ENCODE measurements at places on chromosomes 11 and 22. TPM values are rescaled to one million over a fixed set of nuclear protein-coding genes. Genes with fewer than 3 reads are reported as not detected.

GRCh38 chr11:33690290-33691065 is 10.1 kb downstream of the C11orf91 start:
- DNase-seq = no peak

DNA sequence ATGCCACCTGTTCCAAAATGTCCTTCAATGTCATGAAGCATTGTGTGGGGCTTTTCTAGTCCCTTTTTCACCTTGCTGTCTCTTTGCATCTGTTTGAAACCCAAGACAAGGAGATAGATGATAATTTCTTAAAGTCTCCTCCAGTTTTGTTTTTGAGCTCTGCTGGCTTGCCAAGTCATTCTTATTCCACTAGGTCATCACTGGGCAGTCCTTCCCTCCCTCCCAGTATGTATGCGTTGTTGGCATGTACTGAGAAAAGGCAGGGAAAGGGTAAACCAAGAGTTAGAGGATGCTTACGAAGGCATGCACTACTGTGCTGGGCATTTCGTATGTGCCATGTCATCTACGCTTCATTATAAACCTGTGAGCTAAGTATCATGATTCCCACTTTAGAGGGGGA is 78.6 kb downstream of the PARVA start:
- no peak for DNase-seq

- DNase-seq = no peak
Measured at GRCh38 chr11:111443640-111444039, 64.6 kb upstream of the POU2AF1 start.

- no peak for DNase-seq
Measured at GRCh38 chr11:104090767-104091166, 54.3 kb downstream of the DDI1 start.

DNA sequence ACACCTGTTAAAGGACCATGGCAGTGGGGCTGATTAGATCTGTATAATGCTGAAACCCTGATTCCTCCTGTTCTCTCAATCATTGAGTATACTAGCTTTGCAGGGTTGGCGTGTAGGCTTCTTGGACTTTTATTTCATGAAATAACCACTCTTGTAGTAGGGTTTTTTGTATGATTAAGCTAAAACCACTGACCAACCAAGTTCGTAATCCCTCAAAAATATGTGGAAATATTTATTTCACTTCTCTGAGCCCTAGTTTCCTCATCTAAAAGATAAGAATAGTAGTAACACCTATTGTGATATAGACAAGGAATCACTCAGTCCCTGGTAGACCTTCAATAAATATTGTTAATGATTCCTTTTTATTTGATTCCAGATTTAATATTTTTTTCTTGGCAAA is 4.2 kb downstream of the API5 start:
- no peak for DNase-seq

DNA sequence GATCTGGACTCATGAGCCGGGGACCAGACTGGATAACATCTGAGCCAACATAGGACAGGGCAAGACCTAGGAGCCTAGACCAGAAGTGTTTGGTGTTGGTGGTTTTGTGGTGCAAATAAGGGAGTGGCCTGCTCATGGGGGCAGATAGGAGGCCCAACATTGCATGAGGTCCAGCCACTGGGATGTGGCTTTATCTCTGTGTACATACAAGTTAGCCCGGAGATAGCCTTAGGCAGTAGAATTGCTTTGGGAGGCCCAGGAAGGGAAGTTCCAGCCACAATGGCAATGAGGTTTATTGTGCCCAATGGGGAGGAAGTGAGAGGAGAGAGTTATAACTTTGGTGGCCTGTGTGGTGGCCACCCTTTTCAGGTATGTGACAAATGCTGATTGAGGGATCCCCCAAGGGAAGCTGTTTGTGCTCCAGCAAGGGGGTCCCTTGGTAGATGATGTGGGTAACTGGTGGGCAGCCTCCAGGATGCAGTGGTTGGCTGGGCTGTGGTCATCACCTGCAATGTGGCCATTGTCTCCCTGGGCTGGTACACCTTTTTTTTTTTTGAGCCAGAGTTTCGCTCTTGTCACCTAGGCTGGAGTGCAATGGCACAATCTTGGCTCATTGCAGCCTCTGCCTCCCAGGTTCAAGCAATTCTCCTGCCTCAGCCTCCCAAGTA is 6.4 kb downstream of the LMO2 start:
- peak; percentile 20 for DNase-seq

ASPHD2 gene
- 1.5 TPM for polyA plus RNA-seq

GAS2L1 gene
- polyA plus RNA-seq = 1.2 TPM

DNA sequence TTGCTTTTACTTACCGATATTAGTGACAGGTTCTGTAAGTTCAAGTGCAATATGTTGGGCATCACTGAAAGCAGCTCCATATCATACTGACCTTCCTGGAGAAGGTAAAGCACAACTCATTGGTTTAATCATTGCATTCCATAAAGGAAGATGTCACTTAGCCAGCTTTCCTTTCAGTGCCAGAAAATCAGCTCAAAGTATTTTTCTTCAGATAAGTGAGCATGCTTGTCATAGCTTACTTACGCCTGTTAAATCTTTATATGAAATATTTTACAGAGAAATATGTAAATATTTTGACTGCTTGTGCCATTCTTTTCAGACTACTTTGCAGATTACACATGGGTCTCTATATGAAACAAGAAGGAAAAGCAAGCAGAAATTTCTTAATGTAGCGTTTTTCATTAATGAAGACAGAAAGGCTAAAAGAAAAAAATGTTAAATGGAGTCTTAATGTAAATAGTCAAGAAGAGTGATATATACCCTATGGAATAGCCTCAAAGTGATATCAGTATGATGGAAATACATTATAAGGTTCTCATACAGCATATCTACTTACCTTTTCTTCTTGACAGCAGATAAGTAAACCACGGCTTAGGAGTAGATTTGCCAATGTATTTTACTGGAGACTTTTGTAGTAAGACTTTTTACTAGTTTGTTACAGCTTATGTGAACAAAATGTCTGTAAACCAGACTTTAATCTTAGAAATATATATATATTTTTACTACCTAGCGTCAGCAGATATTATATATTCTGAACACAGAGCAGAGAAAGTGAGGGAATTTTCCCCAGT is 649.7 kb downstream of the METTL15 start:
- DNase-seq = no peak

GRCh38 chr22:44045145-44045544 is 21.0 kb downstream of the PARVB start:
- DNase-seq = no peak

DNA sequence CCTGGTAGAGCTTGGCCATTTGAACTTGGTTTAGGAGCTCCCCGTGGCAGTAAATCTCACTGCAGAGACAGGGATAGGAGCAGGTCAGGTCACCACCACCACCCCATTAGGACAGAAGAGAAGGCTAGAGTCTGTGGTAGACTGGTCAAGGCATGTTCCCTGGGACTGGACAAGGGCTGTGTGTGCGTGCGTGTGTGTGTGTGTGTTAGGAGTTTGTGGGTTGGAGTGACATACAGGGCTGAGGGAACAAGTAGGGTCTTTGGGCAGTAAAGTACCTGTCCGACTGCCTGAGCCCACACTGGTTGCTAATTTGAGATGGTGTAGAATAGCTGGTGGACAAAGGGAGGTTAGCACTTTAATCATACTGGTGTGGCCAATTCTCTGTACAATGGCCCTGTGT is 16.1 kb downstream of the TREH start:
- no peak for DNase-seq

KCNE3 gene
- not detected for polyA plus RNA-seq

GRCh38 chr11:34731603-34732002 is 110.7 kb downstream of the EHF start:
- DNase-seq = no peak

- no peak for DNase-seq
Measured at GRCh38 chr11:114015117-114015516, 40.2 kb downstream of the HTR3A start.

SEPTIN5 gene
- 2.2 TPM for polyA plus RNA-seq

GRCh38 chr11:134541355-134541754 is 129.3 kb upstream of the B3GAT1 start:
- DNase-seq = no peak

TRIM48 gene
- not detected for polyA plus RNA-seq

DNA sequence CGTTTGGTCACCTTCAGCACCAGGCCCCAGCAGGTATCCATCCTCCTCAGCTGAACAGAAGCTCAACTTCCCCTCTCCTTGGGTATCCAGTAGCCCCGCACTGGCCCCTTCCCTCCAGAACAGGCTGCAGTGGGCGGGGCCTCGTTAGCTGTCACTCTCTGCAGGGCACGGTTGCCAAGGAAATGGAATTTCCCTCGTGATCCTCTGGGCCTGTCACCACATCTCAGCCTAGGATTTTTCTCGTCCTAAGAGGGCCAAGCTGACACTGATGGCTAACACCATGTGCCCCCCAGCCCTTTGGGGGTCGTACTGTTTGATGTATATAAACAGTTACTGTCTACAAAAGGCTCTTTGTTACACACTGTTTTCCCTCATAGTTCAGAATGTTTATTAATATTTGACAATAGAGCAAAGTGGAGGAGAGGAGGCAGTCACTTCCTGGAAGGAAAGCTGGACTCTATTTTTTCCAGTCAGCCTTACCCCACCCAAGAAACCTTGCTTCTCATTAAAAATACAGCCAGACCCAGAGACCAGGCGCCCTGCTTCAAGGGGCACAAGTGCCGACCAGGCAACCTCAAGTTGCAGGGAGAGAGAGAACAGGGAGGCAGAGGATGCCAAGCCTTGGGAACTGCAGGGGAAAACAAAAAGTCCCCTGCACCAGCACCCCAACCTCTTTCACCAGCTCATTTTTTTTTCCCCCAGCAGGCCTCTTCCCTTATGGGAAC is 44.5 kb downstream of the FEZ1 start:
- no peak for DNase-seq

DNA sequence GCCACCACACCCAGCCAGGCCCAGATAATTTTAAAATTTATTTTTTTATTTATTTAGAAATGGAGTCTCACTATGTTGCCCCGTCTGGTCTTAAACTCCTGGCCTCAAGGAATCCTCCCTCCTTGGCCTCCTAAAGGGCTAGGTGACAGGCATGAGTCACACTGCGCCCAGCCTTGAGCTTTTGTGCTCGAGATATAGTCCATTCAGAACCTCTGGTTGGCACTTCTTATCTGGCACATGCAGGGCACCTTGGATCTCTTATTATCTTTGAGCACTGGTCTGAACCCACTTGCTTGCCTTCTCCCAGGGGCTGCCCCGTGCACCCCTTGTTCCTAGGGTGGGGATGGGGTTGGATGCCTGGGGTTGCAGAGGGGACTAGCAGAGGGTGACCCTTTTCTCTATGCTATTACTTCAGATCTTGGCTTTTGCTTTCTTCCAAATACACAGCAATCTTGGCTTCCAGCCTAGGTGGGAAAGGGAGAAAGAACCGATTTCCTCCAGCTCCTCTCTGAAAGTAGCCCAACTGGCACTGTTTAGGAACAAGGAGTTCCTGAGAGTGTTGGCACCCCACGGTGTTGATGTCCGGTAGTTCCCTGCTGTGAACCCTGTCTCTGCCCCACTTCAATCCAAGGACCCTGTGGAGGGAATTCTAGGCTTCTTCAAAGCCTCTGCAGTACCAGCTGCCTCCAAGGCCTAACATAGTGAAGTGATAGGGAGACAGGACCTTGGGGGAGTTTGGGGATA is 1.3 kb upstream of the SLC3A2 start:
- DNase-seq = no peak

GRCh38 chr11:111414936-111415335 is 35.9 kb upstream of the POU2AF1 start:
- DNase-seq = no peak

- no peak for DNase-seq
Measured at GRCh38 chr22:42282943-42283277, 12.5 kb upstream of the TCF20 start.

SYVN1 gene
- polyA plus RNA-seq = 21.8 TPM

- no peak for DNase-seq
Measured at GRCh38 chr11:58641803-58642581, 19.5 kb downstream of the CNTF start.

GRCh38 chr22:49555526-49555925 is 272.1 kb downstream of the BRD1 start:
- no peak for DNase-seq

DNA sequence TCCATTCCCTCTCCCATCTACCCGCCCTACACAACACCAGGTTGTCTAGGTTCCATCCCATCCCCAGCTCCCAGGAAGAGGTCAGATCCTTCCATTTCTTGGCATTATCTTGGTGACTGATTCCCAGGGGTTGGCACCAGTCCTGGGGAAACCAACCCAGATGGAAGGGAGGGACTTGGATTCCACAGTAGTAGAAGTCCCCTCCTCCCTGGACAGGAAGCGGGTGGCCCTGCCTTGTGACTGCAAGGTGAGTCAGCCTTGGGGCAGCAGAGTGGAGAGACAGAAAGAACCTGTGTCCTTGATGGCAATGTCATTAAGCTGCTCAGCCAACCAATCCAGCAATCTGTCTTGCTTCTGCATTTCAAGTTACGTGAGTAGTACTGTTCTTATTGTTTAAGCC is 26.5 kb downstream of the SYT13 start:
- DNase-seq = no peak

- no peak for DNase-seq
Measured at GRCh38 chr22:37659897-37660708, 1.6 kb downstream of the PDXP start.

DNA sequence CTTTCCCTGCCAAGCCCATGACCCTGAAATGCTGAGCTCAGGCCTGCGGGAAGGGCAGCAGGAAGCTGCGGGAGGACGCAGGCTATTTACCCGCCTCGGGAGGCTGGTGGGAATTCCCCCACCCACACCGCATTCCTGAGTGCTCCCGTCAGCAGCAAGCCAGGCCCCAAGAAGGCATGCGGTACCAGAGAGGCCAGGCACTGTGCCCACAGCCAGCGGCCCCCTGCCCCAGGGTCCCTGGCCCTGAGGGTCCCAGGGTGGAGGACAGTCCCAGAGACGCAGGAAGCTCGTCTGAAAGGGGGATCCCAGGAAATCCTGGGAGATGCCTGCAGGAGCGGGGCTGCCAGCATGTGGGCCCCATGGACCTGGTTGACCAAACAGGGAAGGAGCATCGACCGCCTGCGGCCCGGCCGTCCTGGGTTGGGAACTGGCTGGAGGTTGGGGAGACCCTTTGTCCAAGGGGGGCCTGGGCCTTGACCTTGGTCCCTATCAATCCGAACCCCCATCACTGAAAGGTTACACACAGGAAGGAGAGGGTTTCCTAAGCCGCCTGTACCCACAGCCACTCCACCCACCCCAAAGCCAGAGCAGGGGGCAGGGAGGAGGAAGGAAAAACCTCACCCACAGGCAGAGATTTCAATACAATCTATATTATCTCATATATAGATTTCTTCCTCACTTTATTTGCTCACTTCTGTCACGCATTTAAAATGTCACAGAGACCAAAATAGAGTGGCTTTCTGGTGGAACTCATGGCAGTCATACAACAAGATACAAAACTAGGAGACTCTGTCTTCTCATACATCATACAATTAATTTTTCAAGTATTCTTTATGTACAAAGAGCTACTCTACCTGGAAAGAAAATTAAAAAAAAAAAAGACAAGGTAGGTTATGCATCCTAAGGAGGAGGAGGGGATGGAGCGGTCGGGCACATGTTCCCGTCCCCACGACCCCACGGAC is 17.1 kb downstream of the MAFF start:
- DNase-seq = no peak

GRCh38 chr22:31106731-31107177 is 614 bp downstream of the SELENOM start:
- DNase-seq = no peak

GRCh38 chr11:126181939-126182730 is 29.3 kb downstream of the RPUSD4 start:
- DNase-seq = no peak

All from immature natural killer cell (primary cell).